Effector memory CD8-positive, alpha-beta T cell (primary cell): ENCODE measurements at places on chromosomes 16 and 17.

DNA sequence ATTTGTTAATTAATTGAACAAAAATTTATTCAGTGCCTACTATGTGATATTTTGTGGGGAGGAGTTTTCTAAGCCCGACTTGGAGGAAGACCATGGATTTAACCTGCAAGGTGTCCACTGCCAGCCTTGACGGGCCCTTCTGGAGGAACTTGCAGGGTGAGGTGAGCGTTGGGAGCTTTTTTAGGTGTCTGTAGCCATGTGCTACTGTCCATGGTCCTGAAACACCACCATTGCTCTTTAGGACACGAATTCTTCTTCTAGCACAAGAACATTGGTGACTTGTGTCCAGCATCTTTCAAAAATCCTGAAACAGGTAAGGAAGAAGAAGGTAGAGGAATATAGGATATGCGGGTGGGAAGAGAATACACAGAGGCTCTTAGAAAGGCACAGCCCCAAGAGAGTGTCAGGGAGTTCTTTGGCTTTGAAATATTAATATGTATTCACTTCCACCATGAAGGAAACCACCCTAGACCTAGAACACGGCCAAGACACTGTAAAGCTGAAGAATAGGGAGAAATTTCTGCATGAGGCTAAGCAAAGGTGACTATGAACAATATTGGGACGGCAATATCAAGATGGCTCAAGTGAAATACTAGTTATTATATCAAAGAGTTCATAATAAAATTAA lies 27.9 kb upstream of the OR4D1 start:
- DNase-seq, result peak; percentile 51
- no peak overlapping the region for H3K4me3 ChIP-seq
- H3K27me3 ChIP-seq, result peaks cover 39% of the 10 kb centered on the region
- H3K27ac ChIP-seq, result no peak overlapping the region
- H3K36me3 ChIP-seq, result peaks cover 10% of the 10 kb centered on the region

DNA sequence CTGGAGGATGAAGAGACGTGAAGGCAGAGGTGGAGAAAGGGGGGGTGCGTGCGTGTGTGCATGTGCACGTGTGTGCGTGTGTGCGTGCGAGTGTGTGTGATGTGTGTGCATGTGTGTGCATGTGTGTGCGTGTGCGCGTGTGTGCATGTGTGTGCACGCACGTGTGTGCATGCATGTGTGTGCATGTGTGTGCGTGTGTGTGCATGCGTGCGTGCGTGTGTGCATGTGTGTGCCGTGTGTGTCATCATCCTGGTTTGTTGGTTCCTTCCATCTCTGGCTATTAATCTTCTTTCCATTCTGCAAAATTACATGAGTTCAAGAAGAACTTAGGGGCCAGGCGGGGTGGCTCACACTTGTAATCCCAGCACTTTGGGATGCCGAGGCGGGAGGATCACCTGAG lies 17.0 kb upstream of the RPL38 start:
- H3K4me3 ChIP-seq, result no peak overlapping the region
- no peak for DNase-seq

DNA sequence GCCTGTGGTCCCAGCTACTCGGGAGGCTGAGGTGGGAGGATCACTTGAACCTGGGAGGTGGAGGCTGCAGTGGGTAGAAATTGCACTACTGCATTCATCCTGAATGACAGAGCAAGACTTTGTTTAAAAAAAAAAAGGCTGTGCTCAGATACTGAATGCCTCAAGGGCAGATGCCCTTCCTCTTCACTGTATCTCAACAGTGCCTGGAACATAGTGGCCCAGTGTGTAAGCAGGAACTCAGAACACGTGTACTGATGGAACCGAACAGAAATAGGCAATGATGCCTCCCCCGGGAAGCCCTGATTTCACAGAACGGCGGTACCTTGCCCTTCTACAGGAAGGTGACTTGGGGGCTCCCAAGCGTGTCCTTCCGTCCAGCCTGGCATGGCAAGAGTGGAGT lies 46.8 kb downstream of the PLXDC1 start:
- H3K4me1 ChIP-seq, result peaks cover 10% of the 10 kb centered on the region
- no peaks in the 10 kb centered on the region for H3K27me3 ChIP-seq
- DNase-seq, result no peak
- no peak overlapping the region for H3K27ac ChIP-seq
- H3K4me3 ChIP-seq, result no peak overlapping the region
- no peaks in the 10 kb centered on the region for H3K36me3 ChIP-seq

DNA sequence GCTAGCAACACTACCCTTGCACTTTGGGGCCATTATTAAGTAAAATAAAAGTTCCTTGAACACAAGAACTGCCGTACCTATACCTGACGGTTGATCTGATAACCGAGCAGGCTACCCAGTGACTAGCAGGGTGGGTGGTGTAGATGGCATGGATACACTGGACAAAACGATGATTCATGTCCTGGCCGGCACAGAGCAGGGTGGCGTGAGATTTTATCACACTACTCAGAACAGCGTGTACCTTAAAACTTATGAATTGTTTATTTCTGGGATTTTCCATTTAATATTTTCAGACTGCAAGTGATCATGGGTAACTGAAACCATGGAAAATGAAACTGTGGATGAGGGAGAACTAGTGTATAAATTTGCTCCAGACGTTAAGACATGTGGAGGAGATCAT lies 41.0 kb upstream of the MSI2 start:
- no peak overlapping the region for H3K4me3 ChIP-seq
- peaks cover 84% of the 10 kb centered on the region for H3K27me3 ChIP-seq
- no peak for DNase-seq
- no peaks in the 10 kb centered on the region for H3K4me1 ChIP-seq
- H3K27ac ChIP-seq, result no peak overlapping the region
